Occipital lobe (tissue), 3 donors: ENCODE measurements at places on chromosomes 1 and 21.

DNA sequence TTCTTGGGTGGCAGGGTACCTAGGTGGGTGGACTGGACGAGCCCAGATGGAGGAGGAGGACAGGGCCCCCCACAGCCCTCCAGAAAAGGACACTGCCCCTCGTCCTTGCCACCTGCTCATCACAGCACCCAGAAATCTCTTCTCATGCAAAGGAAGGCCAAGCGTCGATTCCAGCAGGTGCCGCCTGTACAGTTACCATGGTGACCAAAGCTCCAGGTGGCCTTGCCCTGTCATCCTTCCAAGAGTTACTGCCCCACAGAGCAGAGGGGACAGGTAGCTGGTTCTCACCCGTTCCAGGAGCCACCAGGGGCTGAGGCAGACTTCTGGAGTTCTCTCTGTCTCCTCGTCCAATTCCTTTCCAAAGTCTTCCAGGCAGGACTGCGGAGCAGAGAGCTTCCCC is 119.9 kb upstream of the VAMP3 start:
- DNase-seq = no peak

- DNase-seq = no peak
These were observed 21.5 kb downstream of the NPHP4 start for GRCh38 chr1:5970610-5971273.

DNA sequence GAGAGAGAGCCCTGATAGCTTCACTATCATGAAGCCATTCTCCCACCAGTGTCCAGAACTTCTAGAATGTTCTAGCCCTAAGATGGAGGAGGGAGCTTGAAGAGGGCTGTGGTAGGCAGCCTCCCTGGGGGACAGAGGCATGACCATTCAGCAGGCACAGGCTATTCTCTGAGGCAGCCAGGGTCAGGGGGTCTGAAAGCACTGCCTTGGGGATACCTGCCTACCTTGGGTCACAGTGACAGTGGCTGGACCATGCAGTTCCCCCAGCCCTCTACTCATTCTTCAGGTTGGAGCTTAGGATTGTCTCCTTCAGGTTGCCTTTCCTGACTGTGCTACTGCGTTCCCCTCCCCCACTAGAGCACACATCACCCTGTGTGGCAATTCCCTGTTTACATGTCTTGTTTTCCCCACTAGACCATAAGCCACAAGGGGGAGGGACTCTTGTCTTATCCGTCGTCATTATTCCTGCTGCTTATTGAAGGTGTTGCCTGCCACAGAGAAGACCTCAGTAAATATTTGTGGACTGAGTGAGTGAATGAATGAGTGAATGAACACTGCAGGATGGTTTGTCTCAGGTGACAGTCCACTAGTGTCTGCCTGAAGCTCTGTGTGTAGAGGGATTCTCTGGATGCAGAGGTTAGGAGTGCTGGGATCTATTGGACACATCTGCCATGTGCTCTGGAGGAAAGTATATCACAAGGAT is 5.2 kb downstream of the ZDHHC18 start:
- DNase-seq = no peak

- DNase-seq = peak; percentile 66
These were observed 35.1 kb downstream of the PTPRF start for GRCh38 chr1:43565600-43566360.

DNA sequence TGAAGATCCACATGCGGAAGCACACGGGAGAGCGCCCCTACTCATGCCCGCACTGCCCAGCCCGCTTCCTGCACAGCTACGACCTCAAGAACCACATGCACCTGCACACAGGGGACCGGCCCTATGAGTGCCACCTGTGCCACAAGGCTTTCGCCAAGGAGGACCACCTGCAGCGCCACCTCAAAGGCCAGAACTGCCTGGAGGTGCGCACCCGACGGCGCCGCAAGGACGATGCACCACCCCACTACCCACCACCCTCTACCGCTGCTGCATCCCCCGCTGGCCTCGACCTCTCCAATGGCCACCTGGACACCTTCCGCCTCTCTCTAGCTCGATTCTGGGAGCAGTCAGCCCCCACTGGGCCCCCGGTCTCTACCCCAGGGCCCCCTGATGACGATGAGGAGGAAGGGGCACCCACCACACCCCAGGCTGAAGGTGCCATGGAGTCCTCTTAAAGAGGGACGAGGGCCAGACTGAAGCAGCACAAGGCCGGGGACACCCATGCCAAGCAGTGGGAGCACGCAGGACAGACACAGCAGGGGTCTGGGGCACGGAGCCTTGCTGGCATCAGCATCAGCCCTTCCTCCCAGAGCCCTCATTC is 13.7 kb downstream of the ZBTB7B start:
- DNase-seq = no peak

DNA sequence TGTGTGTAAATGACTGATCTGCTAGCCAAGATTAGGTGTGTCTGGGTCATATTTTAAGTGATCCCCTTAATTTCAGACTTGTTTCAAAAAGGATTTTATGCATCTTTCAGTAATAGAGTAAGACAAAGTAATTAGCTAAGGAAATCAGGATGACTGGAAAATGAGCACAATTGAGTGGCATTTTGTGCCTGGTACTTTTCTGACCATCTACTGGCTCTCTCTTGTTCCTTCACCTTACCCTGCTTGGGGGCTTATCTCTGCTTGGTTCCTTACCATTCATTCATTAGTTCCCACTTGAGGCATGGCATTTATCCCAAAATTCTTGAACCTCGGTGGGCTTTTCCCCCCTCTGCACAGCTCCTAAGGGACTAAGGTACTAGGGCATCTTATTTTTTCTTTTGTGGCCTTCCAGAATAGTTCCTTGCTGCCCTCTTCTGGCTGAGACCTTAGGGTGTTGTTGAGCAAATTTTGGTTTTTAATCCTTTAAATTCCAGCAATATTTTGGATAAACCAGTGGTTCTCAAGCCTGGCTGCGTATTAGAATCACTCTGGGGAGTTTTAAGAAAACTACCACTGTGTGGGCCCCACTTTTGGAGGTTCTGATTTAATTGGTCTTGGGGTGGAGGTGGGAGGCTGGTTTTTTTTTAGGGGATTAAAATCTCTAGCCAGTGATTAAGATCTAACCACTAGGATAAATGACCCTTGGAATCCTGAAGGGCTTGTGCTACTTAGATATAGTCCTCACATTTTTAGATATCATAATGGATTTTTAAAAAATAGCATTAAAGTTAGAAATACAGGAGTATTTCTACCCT is 50.8 kb downstream of the HS2ST1 start:
- no peak for DNase-seq
